ENCODE measurements at places on chromosomes 7 and 10.
A peak's percentile ranks its signal among the peaks of the same experiment; 100 is the strongest.

GRCh38 chr7:42690794-42691639 lies 220.9 kb downstream of the C7orf25 start:
- peak; percentile 41 for DNase-seq

GRCh38 chr7:151000897-151001495 lies 10.2 kb downstream of the NOS3 start:
- no peak for DNase-seq

DNA sequence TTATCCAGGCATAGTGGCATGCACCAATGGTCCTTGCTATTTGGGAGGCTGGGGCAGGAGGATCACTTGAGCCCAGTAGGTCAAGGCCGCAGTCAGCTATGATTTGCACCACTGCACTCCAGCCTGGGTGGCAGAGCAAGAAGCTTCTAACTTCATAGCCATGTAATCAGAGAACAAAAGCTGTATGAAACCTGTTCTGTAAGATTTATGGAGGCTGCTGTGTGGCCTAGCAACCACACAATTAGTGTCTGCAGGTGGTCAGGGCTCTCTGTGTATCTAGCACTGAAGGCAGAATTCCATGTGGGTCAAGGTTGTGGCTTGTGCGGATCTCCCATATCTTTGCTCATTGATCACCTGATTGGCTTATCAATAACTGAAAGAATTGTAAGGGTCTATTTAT lies 221.5 kb upstream of the FOXK1 start:
- DNase-seq, result no peak

DNA sequence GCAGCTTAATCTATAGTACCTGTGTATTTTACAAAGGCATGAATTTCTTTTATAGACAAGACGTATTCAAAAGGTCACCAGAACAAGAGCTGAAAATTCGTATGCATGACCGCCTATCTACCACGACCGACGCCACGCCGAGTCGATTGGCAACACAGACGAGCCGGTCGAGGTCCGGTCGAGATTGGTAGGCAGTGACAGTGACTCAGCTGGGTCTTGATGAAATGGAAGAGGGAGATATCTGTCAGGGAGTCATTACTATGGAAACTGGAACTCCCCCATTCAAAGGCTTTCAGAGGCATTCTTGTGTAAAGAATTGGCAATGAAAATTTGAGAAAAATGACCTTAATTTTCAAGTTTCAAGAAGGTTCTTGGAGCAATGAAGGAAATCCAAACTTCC lies 2.1 kb downstream of the ATP5MK start:
- no peak for DNase-seq

DNA sequence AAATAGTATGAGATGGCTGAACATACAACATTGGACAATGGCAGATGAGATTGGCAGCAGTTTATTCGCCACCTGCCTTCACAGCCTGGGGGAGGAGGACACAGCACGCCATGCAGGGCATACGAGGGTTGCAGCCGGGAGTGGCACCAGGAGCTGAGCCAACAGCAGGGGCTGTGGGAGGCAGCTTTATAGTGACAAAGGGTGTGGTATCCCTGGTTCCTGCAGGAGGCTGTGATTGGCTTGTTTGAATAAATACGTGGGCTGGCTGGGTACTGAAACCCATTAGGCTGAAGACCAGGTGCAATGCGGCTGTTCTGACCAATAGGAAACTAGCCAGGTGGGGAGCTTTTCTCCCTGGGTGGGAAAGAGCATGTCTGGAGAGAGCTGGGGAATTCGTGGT lies 68.9 kb upstream of the LEP start:
- no peak for DNase-seq

- peak; percentile 82 for DNase-seq
Measured at GRCh38 chr7:24882989-24883621, 96.9 kb downstream of the OSBPL3 start.

GRCh38 chr10:75228278-75228677 lies 7.5 kb downstream of the COMTD1 start:
- DNase-seq, result no peak

- peak; percentile 38 for DNase-seq
Measured at GRCh38 chr10:114103284-114103683, 59.6 kb downstream of the ADRB1 start.

GRCh38 chr10:108244443-108245228 lies 1080.1 kb upstream of the SORCS1 start:
- DNase-seq, result no peak

GRCh38 chr7:123096434-123096833 lies 100.9 kb upstream of the TAS2R16 start:
- DNase-seq, result no peak

GRCh38 chr7:139358541-139359365 lies 941 bp upstream of the LUC7L2 start:
- no peak for DNase-seq

DNA sequence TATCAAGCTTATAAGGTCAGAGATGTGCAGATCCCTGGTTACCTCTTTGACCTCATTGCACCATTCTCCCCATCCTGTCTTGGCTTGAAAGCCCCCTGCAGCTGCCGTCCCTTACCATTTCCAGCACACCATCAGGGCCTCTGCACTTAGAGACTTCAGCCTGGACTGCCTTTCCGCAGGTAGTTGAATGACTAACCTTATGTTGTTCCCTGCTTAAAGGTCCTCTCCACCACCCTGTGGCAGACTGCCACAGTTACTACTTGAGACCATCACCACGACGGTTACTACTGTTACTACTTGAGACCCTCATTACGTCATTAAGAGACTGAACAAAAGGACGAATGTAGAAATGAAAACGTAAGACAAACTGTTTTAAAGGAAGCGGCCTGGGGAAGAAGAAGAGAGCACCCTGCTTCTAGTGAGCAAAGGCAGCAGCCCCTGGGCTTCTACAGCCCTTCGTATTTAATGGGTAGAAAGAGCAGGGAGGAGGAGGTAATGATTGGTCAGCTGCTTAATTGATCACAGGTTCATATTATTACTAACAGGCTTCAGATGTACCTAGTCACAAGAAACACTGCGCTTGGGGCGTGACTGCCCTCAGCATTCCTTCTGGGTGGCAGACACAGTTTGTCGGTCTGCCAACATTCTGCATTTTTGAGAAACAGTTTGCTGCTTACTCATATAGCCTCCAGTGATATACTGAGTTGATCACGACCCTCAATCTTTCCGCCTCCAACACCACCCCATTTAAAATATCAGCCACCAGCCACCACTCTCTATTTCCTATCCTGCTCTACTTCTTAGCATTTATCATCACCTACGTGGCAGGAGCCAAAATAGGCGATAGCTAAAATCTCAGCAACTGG lies 74.1 kb upstream of the PARD3 start:
- no peak for DNase-seq

GRCh38 chr10:3882855-3883254 lies 97.8 kb upstream of the KLF6 start:
- no peak for DNase-seq
